H1 (cell line): ENCODE measurements at places on chromosomes 6 and 20. TPM values are rescaled to one million over a fixed set of nuclear protein-coding genes. Genes with fewer than 3 reads are reported as not detected.

- no peak overlapping the region for H3K4me3 ChIP-seq
- H3K27me3 ChIP-seq: no peaks in the 10 kb centered on the region
- no peaks in the 10 kb centered on the region for H3K36me3 ChIP-seq
- peaks cover 9% of the 10 kb centered on the region for H3K4me1 ChIP-seq
- no peak overlapping the region for H3K27ac ChIP-seq
Observed at GRCh38 chr20:47972916-47973309, 187.6 kb upstream of the SULF2 start.

The SLC13A3 gene
- total RNA-seq: 9.4 and 9.8 TPM in 2 replicates

GRCh38 chr6:110708295-110708950 is 106.8 kb downstream of the CDK19 start:
- H3K27me3 ChIP-seq: no peaks in the 10 kb centered on the region
- H3K27ac ChIP-seq: no peak overlapping the region
- no peaks in the 10 kb centered on the region for H3K36me3 ChIP-seq
- no peak for DNase-seq
- H3K4me1 ChIP-seq: no peaks in the 10 kb centered on the region

DNA sequence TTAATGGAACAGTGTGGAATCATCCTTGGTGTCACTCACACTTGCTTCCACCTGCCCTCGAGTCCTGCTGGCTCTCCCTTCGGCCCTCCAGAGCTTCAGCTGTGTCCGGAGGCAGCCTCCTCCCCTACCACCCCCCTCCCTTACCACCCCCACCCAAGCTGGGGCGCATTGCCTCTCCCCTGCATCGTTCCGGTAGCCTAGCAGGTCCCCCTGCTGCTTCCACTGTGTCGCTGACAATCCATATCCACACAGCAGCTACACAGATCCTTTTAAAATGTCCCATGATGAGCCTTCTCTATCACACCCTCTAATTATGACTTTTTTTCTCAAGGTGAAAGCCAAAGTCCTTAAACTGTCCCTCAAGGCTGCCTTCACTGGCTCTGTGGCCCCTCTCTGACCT is 117.6 kb downstream of the TIAM2 start:
- H3K4me3 ChIP-seq: no peak overlapping the region
- no peak for DNase-seq
- peaks cover 17% of the 10 kb centered on the region; the same call in 1 of the 2 replicates for H3K4me1 ChIP-seq
- H3K36me3 ChIP-seq: no peaks in the 10 kb centered on the region
- H3K27ac ChIP-seq: no peak overlapping the region
- H3K27me3 ChIP-seq: no peaks in the 10 kb centered on the region

DNA sequence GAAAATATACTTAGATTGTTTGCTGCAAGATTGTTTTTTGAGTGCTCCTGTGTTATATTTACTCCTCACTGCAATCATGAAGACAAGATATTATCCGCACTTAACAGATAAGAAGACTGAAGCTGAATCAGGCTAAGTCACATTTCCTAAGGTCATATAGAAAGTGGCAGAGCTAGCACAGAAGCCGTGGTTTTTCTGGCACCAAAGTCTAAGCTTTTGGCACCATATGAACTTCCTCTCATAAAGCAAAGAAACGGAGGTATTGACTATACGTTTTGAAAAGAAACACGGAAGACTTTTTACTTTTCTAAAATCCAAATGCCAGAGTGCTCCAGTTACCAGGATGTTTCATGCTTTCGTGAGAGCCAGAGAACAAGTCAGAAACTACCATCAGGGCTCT is 9.3 kb upstream of the DTD1 start:
- no peaks in the 10 kb centered on the region for H3K36me3 ChIP-seq
- H3K27ac ChIP-seq: no peak overlapping the region
- no peaks in the 10 kb centered on the region for H3K4me1 ChIP-seq
- no peak for DNase-seq
- no peaks in the 10 kb centered on the region for H3K27me3 ChIP-seq
- H3K4me3 ChIP-seq: no peak overlapping the region

The FILIP1 gene
- total RNA-seq: 5.0 and 5.7 TPM in 2 replicates

DNA sequence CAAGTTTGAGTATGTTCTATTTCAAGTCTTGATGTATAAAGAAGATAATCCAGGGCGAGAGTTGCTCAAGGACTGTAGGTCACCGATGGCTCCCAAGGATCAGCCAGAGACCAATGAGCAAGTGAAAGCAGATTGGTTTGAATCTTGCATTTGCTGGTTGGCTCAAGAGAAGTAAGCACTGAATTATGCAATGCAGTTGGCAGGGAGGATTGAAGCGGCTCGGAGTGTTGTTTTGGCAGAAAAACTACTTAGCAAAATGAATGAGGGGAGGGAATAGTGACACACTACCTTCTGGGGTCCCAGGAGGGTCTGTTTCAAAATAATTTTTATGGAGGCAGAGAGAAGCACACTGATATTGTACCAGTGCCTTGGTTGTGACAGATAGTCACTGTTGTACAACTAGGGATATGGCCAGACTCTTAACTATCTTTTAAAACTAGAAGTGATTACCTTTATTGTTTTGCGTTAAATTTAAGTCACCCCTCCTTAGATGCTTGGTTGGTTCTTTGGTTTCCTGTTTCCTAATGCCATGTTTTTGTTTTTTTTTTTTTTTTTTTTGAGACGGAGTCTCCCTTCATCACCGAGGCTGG is 15.7 kb downstream of the SASH1 start:
- H3K4me1 ChIP-seq: peaks cover 2% of the 10 kb centered on the region; the same call in 1 of the 2 replicates
- no peak overlapping the region for H3K27ac ChIP-seq
- no peaks in the 10 kb centered on the region for H3K27me3 ChIP-seq

- H3K36me3 ChIP-seq: no peaks in the 10 kb centered on the region
- H3K4me3 ChIP-seq: no peak overlapping the region
- no peaks in the 10 kb centered on the region for H3K27me3 ChIP-seq
Observed at GRCh38 chr6:161169696-161170095, 104.2 kb downstream of the AGPAT4 start.

GRCh38 chr6:87431263-87431662 is 23.5 kb downstream of the CFAP206 start:
- H3K27ac ChIP-seq: no peak overlapping the region
- H3K36me3 ChIP-seq: no peaks in the 10 kb centered on the region
- no peaks in the 10 kb centered on the region for H3K27me3 ChIP-seq
- no peak overlapping the region for H3K4me3 ChIP-seq

GRCh38 chr6:31092769-31093505 is 19.4 kb downstream of the C6orf15 start:
- no peak for DNase-seq
- no peaks in the 10 kb centered on the region for H3K27me3 ChIP-seq
- H3K4me3 ChIP-seq: no peak overlapping the region
- peaks cover 3% of the 10 kb centered on the region for H3K4me1 ChIP-seq
- H3K27ac ChIP-seq: no peak overlapping the region

DNA sequence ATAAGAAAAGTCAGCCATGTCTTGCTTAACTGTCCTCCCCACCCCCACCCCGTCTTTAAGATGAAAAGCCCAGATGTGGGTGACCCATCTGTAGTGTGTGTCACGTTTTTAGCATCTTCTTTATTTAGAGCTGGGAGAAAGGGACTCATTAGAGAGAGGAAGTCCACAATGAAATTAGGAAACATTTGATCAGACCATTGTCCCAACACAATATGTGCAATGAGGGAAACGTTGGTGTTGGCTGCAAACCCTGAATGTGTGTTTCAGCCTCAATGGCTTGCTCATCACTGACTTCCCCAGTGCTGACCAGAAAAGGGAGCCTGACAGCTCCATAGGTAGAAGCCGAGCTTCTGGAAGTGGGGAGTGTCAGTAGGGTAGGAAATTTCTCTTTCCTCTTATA is 475.7 kb downstream of the CD83 start:
- no peaks in the 10 kb centered on the region for H3K36me3 ChIP-seq
- H3K4me1 ChIP-seq: no peaks in the 10 kb centered on the region
- no peak overlapping the region for H3K4me3 ChIP-seq
- DNase-seq: no peak
- H3K27ac ChIP-seq: no peak overlapping the region

The ARFGEF3 gene
- 22.9 and 23.2 TPM in 2 replicates for total RNA-seq

DNA sequence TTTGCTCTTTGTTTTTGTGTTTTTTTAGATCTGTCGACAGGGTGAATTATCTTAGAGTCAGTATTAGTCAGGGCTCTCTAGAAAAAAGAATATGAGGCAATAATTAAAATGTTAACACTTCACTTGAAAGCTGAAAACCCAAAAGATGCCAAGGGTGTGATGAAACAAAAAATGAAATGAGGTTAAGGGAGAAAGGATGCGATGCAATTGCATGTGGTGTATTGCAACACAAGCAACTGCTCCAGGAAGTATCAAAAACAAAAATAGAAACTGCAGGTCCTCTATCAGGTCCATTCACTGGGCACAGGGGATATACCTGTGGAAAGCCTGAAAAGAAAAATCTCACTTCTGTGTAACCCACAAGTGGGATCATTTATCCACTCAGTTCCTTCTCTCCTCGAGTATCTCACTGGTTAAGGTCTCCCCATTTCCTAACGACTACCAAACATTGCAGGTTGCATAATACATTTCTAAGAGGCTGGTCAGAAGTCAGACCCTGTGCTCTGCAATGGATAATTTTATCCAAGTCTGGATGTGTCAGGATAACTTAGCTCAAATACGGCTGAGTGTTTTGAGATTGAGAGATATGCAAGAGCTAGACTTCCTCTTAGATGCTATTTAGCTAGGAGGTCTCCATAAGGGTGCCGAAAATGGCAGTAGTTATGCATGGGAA is 257.7 kb upstream of the GJE1 start:
- DNase-seq: no peak
- H3K4me3 ChIP-seq: no peak overlapping the region
- no peaks in the 10 kb centered on the region for H3K27me3 ChIP-seq
- H3K27ac ChIP-seq: no peak overlapping the region
- H3K4me1 ChIP-seq: no peaks in the 10 kb centered on the region
- H3K36me3 ChIP-seq: no peaks in the 10 kb centered on the region

GRCh38 chr6:3208098-3208774 is 19.2 kb downstream of the TUBB2B start:
- no peaks in the 10 kb centered on the region for H3K27me3 ChIP-seq
- DNase-seq: no peak
- no peak overlapping the region for H3K27ac ChIP-seq
- no peaks in the 10 kb centered on the region for H3K36me3 ChIP-seq
- H3K4me3 ChIP-seq: peak overlapping the region; percentile 39; the same call in 1 of the 2 replicates

The IL17A gene
- not detected in 2 replicates for total RNA-seq

The PLEKHG1 gene
- total RNA-seq: 1.6 and 2.2 TPM in 2 replicates

- no peaks in the 10 kb centered on the region for H3K27me3 ChIP-seq
- peaks cover 4% of the 10 kb centered on the region; the same call in 1 of the 2 replicates for H3K4me1 ChIP-seq
- H3K36me3 ChIP-seq: no peaks in the 10 kb centered on the region
- H3K27ac ChIP-seq: no peak overlapping the region
- no peak for DNase-seq
Observed at GRCh38 chr20:16952965-16953364, 204.8 kb downstream of the OTOR start.
